ENCODE measurements at places on chromosomes 2 and 18.

- DNase-seq, result no peak
Observed at GRCh38 chr2:23585273-23586170, 200.5 kb downstream of the KLHL29 start.

- DNase-seq, result no peak
Observed at GRCh38 chr2:198374375-198375082, 570.1 kb downstream of the PLCL1 start.

GRCh38 chr2:238376884-238377391 lies 49.8 kb upstream of the ASB1 start:
- DNase-seq, result no peak

GRCh38 chr2:55768991-55769390 lies 75.3 kb upstream of the PNPT1 start:
- no peak for DNase-seq

- DNase-seq, result no peak
Observed at GRCh38 chr18:63180321-63180720, 139.2 kb downstream of the BCL2 start.

- no peak for DNase-seq
Observed at GRCh38 chr2:191467113-191467512, 210.8 kb upstream of the NABP1 start.

DNA sequence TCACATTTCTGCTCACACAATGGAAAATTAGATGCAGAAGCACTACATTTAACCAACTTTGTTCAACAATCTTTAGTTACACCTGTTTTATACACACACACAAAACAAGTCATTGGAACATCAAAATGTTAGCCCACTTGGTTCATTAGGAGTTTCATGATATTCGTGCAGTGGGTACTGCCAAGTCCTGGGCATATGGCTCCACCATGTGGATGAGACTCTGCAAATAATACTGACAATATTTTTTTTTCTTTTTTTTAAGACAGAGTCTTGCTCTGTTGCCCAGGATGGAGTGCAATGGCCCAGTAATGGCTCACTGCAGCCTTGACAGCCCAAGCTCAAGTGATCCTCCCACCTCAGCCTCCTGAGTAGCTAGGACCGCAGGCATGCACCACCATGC lies 34.5 kb upstream of the GRB14 start:
- DNase-seq, result no peak

DNA sequence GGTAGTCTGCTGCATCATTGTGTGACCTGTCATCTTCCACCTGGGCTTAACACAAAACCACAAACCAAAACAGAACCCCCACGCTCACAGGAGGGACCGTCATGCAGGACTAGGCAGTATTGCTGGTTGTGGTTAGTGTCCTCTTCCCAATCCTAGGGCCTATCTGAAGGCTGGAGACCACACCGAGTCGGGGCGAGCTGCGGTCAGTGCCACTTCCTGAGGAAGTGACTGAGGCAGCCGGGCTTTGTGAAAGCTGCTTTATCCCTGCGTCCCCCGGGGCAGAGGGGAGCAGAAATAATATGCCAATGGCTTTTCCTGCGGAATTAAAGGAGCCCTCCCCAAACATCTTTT lies 22.9 kb downstream of the ZNF532 start:
- DNase-seq, result no peak

DNA sequence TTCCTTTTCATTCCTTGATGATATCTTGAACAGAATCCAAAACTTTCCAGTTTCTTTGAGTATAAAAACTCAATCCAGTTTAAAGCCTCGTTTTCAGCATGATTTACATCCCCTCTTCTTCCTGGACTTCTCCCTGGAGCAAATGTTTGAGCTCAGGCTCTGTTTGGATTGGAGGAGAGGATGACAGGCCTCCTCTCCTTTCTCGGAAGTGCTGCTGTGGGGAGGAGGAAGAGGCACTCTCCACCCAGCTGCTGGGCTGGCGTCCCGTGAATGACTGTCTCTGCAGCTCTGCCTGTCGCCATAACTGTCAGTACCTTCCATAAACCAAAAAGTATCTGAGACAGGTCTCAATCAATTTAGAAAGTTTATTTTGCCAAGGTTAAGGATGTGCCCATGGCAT lies 238.2 kb upstream of the AGAP1 start:
- no peak for DNase-seq

- no peak for DNase-seq
Observed at GRCh38 chr18:26489881-26490280, 58.5 kb downstream of the KCTD1 start.

DNA sequence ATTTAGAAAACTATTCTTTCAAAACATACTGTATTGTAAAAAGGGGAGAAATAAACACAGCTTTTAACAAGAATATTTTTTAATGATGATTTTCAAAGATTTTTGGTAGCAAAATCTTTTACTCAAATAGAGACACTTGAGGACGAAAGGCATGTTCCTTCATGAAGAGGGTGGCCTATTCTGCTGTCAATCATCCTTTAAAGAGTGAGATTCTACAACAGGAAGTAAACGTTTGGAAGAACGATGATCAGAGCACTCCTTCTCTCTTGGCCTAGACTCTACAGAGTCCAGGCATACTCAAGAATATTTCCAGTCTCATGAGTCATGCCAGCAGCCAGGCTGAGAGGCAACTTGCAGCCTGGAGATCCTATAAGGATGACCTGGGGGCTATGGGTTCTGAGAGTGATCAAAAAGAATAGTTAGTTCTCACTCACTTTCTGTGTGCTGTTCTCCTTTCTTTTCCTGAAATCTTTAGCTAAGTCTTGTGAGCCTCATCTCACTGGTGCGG lies 62.4 kb upstream of the TCF4 start:
- DNase-seq, result no peak

DNA sequence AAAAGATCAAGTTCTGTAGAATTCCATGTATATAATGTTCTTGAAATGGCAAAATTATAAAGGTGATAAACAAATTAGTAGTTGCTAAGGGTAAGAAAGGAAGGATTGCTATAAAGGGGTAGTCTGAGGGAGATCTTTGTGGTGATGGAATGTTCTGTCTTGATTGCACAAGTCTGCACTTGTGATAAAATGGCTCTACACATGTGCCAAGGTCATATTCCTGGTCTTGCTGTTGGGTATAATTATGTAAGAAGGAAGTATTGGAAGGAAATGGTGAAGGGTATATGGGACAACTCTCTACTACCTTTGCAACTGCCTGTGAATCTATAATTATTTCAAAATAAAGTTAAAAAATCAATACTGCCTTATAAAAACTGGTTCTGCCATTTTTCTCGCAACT lies 15.3 kb downstream of the SGPP2 start:
- DNase-seq, result no peak

DNA sequence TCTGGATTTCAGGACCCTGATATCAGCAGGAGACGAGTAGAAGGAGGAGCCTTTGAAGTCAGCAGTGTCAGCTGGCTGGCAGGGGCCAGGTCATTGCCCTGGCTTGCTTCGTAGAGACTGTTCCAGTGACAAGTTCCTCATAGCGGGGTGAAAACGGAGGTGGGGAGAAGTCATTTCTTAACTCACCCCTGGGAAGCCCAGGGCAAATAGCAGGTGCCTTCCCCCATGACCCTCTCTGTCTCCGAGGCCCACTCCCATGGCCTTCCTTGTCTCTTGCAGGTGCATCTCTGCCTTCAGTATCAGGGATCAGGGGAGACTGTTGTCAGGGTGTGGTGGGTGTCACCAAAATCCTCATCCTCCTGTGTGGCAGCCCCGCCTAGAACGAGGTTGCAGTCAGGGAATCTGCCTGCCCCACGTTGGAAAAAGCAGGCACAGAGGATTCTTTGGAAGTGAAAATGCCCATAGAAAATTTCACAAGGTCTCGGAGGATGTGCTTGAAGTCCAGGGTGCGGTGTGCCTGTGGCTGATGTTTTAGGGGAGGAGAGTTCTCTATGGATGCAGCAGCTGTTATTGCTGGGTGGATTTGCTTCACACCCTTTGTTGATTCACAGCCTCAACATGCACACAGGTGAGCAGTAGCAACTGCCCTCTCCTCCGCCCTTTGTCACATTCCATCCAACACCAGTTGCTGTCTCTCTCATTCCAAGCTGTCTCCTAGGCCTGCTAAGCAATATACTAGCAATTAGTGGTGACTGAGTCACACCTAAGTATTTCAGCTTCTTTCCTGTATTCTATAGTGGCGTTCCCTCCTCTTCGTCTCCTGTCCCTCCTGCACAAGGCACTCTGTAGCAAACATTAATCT lies 142.6 kb upstream of the FHL2 start:
- peak; percentile 0 for DNase-seq

DNA sequence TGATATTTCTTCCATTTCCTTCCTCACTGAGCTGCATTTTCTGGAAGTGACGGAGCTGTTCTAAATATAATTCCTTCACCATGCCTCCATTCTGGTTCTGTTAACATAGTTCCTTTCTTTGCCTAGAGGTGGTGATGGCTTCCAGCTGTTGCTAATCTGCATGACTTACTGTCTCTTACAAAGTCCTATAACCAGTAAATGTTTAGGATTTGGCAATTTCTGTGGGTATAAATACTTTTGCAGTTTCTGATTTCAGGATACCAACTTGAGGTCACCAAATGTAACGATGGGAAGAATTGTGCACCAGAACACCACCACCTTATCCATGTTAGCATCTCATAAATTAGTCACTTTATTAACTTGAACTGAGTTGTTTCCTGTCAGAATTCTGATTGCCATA lies 101.7 kb upstream of the FN1 start:
- DNase-seq, result no peak

- DNase-seq, result no peak
Observed at GRCh38 chr2:210593166-210593565, 36.8 kb downstream of the CPS1 start.

DNA sequence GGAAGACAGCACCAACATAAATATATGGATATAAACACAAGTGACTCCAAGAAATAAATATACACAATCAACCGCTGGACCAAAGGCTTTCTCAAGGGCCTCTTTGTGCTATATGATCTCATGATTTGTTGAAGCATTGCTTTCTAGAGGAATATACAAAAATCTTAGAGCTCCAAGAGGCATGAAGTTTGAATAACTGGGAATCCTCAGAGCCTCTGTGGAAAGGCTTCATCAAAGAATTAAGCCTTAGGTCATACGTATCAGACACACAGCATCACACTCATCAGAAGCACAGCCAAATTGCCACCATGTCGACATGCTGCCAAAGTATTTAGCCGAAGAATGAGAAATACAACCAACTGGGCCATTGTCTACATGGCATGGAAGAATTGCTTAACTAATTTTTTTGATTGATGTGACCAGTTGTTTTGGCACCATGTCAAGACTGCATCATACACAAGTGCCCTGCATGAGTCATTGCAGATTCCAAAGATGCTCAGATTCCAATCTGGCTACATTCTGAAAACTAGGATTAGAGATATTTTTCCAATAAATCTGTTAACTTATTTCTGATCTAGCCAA lies 860.6 kb upstream of the ZEB2 start:
- DNase-seq, result no peak

DNA sequence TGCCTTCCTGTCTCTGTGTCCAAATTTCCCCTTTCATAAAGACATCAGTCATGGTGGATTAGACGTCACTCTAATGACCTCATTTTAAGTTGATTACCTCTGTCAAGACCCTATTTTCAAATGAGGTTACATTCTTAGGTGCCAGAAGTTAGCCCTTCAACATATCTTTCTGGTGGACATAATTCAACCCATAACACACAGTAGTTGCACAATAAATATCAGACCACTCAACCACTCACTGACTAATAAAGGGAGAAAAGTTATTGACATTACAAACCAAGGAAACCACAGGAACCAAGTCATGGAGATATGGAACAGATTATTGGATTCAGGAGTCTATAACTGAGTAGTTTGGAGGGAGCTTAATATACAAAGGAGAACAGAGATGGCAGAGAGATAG lies 377.4 kb upstream of the ACVR2A start:
- no peak for DNase-seq

GRCh38 chr2:60446413-60447267 lies 106.8 kb downstream of the BCL11A start:
- no peak for DNase-seq

GRCh38 chr18:8616028-8616401 lies 6.8 kb downstream of the RAB12 start:
- no peak for DNase-seq

- no peak for DNase-seq
Observed at GRCh38 chr2:184444623-184445223, 153.6 kb upstream of the ZNF804A start.

DNA sequence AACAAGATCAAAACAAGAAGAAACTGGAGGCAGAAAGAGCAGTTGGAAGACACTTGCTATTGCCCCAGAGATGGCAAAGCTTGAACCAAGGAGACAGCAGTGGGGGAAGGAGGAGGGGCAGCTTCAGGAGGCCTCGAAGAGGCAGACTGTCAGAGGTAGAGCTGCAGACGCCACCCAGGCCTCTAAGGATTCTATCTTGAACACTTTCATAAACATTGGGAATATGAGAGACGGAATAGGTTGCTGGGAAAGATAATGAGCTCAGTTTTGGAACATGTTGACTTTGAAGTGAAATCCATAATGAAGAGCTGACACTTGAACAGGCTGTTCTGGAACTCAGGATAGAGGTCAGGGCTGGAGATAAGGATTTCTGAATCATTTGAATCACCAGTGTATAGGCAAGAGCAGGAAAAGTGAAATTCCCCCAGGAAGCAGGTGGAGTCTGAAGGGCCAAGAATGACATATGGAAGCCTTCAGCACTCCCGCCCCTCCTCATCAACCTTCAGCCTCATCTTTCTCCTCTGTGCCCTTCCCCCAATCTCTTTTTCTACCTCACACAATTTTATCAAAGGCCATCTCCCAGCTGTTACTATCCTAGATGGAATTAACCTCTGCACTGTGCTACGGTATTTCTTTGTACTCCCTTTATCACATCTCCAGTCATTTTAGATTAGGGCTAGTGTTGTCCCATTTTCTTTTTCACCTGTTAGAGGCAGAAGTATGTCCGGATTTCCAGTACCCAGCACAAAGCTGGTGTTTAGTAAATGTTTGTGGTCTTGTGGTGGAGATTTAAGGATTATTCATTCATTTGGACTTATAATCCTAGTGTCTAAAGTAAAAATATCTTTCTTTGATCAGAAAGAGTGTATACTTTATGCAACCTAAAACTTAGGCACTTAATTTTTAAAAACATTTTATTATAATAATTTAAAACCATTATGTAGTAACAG lies 47.5 kb upstream of the RTN4 start:
- DNase-seq, result no peak

DNA sequence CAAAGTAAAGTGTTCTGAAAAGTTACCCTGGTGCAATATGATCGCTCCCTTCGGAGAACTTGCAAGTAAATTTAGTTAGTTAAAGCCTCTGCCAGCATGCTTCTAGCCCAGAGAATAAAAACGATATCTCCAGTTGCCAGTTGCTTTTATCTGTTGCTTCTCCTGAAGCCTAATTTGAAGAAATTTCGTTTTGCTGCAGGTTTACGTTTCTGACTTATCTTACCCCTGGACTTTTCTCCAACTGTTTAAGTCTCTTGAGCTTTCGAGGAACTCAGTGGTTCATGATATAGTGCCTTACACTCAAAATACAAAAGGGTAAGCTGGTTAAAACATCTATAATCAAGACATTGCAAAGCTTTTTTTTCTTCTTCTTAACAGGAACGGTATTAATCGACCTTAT lies 131.1 kb downstream of the FAM161A start:
- no peak for DNase-seq

DNA sequence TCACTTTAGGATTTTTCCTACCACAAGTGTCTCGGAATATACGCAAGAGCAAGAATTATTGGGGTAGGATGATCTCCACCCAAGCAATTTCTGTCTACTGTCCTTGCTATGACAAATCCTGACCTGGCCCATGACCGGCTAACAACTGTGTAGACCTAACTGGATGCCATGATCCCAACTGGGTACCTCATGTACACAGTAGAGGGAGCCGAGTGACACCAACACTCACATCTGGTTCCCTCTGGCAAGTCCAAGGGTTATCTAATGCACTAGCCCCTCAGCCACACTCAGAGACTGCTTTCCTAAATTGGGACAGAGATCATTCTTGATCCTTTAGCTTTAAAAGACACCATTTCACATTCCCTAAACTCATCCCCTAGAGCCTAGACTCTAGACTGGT lies 60.7 kb upstream of the ZNF532 start:
- DNase-seq, result no peak

All from activated T-helper 2 cell treated with anti-CD3 and anti-CD28 coated beads, Interferon-gamma antibody, Interleukin-2, Interleukin-4, amounts not matched to agents 10 μg/mL and 5 μg/mL and 100 μg/mL, durations not matched to agents 14 hours and 24 hours and 36 hours (primary cell).